ENCODE measurements at places on chromosomes 12 and 14.

GRCh38 chr12:40688085-40688725, 4.0 kb upstream of the CNTN1 start:
- no peak overlapping the region for H3K27ac ChIP-seq
- no peaks in the 10 kb centered on the region for H3K4me1 ChIP-seq
- no peaks in the 10 kb centered on the region for H3K36me3 ChIP-seq
- no peak overlapping the region for H3K4me3 ChIP-seq
- H3K27me3 ChIP-seq: no peaks in the 10 kb centered on the region
- no peak for DNase-seq

- no peak for DNase-seq
- H3K27me3 ChIP-seq: no peaks in the 10 kb centered on the region
- no peak overlapping the region for H3K27ac ChIP-seq
- no peak overlapping the region for H3K4me3 ChIP-seq
Observed at GRCh38 chr14:33910435-33910834, 40.4 kb downstream of the EGLN3 start.

DNA sequence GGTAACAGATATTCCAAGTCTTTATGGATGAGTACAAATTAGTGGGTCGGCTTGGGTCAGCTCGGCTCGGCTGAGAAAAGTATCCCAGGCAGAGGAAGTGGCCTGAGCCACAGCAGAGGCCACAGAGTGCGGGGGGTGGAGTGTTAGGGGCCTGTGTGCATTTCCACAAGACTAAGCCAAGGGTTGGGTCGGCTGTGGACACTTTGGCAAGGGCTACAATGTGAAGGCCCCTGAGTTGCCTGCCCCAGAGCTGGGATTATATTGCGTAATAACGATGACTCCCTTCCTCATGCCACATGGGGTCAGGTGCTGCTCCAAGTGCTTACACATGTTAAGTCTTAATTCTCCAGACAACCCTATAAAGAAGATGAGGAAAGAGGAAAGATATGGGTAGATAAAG, 11.4 kb downstream of the EVL start:
- no peaks in the 10 kb centered on the region for H3K36me3 ChIP-seq
- H3K27ac ChIP-seq: peak overlapping the region; percentile 48
- H3K4me3 ChIP-seq: no peak overlapping the region
- peak; percentile 18 for DNase-seq

- no peaks in the 10 kb centered on the region for H3K4me1 ChIP-seq
- no peaks in the 10 kb centered on the region for H3K36me3 ChIP-seq
- no peak overlapping the region for H3K27ac ChIP-seq
- H3K27me3 ChIP-seq: no peaks in the 10 kb centered on the region
- no peak overlapping the region for H3K4me3 ChIP-seq
Observed at GRCh38 chr12:41731691-41732090, 413.0 kb downstream of the GXYLT1 start.

DNA sequence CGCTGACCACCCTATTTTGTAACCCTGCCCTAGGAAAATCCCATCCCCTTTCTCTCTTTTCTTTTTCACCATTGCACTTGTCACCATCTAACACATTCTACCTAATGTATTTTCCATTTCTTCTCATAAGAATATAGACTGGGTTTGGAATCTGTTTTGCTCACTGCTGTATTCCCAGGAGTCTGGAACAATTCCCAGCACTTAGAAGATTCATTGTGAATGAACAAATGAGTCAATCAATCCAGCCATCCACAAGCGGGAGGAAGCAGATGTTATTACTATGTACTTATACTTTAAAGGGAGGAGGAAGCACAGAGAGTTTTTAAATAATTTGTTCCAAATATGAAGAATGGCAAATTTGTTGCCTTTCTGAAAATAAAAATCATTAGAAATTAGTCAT, 142.1 kb downstream of the KIF21A start:
- DNase-seq: no peak
- peaks cover 32% of the 10 kb centered on the region for H3K36me3 ChIP-seq
- H3K27ac ChIP-seq: no peak overlapping the region
- H3K4me1 ChIP-seq: no peaks in the 10 kb centered on the region

DNA sequence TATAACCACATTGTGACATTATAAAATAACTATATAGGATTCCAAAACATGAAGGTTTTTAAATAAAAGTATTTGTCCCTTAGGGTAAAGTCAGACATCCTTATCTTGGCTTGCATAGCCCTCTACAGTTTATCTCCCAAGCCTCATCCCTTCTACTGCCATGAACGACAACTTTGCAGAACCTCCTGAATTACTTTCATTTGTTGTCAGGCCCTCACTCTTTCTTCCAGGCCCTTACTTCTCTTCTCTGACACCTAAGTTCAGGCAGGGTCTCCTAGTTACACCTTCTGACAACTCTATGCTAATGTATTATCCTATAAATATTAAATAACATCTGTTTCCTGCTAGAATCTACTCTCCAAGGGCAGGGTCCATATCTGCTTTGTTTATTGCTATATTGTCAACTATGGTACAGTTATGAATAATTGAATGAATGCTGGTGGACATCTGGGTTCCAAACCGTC, 115.7 kb upstream of the MDM1 start:
- peak overlapping the region; percentile 46 for H3K27ac ChIP-seq
- H3K36me3 ChIP-seq: no peaks in the 10 kb centered on the region
- H3K4me1 ChIP-seq: no peaks in the 10 kb centered on the region
- DNase-seq: peak; percentile 31

All from K562 (cell line).